G401 (cell line): ENCODE measurements at places on chromosomes 6 and 20. TPM values are rescaled to one million over a fixed set of nuclear protein-coding genes. Genes with fewer than 3 reads are reported as not detected.

DNA sequence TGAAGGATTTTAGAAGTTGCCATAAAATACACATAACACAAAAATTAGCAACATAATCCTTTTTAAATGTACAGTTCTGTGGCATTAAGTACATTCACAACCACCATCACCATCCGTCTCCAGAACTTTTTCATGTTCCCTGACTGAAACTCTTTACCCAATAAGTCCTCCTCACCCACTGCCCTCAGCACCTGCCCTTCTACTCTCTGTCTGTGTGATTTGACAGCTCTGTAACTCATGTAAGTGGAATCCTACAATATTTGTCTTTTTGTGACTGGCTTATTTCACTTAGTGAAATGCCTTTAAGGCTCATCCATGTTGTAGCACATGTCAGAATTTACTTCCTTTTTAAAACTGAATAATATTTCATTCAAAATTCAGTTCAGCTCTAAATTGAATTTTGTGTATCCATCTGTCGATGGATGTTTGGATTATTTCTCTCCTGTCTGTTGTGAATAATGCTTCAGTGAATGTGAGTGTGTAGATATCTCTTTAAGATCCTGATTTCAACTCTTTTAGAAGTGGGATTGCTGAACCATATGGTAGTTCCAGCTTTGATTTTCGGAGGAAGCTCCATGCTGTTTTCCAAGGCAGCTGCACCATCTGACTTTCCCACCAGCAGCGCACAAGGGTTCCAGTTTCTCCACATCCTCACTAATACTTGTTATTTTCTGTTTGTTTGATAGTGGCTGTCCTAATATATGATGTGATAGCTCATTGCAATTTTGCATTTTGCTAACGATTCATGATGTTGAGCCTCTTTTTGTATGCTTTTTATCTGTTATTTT lies 4.2 kb downstream of the ENTPD6 start:
- peak; percentile 60 for DNase-seq

DNA sequence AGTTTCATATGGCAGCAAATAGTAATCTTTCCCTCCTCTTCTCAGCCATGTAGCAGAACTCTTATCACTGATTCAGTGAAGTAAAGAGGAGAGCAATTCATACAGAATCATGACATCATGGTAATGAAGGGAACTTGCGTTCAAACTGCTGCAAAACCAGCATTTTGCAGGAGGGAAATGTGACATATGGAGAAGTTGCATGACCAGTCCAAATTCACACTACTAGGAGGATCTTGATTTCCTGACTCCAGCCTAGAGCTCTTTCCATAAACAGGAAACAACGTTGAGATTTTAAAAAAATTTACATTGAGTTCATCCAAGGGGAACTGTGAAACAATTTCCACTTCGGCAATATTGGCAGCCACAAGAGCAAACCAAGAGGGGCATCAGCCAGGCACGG lies 63.8 kb downstream of the MBOAT1 start:
- no peak for DNase-seq

DNA sequence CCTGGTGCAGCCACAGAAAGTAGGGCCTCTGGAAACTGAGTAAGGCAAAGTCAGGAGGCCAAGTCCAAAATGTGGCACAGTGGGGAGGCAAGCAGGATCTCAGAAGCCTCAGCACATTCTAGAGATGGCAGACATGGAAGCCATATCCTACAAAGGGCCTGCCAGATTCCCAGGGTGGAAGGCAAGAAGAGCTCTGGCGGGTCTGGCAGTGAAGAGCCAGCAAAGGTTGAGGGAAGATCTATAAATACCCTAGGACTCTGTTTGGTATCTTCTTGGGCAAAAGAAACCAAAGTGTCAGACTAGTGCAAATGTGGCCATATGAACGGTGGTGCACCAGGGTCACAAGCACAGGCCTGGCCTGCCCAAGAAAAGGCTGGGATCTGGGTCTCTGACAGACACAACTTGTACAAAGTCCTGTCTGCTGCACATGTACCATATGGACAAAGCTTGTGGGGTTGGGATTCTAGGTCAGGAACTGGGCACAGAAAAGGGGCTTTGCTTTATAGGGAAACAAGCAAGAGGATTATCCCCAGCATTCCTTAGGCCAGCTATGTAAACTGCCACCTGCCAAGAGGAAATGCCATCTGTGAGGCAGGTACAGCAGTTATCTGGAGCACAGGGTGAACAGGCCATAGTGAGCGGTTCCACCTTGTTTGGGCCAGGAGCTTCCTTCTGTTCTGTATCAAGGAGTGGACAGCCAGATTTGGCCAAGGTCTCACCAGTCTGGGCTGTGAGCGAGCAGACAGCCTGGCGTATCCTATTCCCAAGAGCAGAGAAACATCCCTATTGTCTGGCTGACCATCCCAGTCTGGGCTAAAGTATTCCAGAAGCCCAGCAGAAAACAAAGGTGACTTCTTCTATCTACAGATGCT lies 36.3 kb upstream of the SLC4A11 start:
- DNase-seq = peak; percentile 97

DNA sequence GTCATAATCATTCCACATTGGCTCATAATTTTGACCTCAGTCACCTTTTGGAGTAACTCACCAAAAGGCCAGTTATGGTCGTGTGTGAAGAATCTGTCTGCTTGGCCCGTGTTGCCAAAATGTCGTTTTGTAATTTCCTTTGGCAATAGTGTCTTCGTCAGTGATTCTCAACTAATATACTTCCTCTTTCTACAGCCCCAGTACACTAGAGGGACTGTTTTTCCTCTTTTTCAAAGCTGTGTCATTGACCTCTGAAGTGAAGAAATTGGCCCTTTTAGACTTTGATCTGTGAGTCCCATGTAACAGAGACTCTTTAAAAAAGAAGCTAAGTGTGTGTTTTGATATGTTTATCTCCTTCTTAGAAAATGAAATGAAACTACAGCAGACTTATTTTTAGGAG lies 5.2 kb downstream of the FOXO3 start:
- no peak for DNase-seq

DNA sequence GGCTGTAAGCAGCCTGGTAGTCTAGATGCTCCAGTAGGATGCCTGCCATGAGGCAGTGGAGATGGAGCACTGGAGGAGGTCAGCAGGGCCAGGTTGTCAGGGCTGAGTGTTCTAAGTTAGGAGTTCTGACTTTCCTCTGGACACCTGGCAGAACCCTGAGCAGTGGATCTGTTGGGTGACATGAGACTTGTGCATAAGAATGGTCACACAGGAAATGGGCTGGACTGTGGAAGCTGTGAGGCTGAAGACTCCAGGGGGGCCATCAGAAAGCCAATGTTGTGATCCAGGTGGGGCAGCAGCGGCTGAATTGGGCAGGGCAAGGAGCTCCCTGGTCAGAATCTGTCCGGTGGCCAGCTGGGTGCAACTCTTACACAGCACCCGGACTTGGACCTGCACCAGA lies 23.9 kb upstream of the C20orf203 start:
- peak; percentile 62 for DNase-seq

DNA sequence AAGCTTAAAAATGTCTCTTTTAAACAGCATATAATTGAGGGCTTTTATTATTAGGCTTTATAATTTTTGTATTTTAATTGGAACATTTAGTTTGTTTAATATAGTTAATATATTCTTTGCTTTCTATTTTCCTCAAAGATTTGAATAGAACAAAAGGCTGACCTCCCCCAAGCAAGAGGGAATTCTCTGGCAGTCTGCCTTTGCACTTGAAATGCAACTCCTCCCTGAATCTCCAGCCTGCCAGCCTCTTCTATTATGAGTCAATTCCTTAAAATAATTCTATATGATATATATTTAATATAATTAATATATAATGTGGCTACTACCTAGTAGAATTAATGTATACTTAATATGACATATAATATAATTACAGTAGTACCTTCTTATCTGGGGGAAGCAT lies 69.2 kb downstream of the PTPRA start:
- peak; percentile 30 for DNase-seq

GRCh38 chr6:11770546-11771466 lies 7.8 kb downstream of the ADTRP start:
- DNase-seq = peak; percentile 63

The GGTLC1 gene
- total RNA-seq = not detected in 2 replicates

The CST4 gene
- not detected in 2 replicates for total RNA-seq

The ADGRF5 gene
- not detected in 2 replicates for total RNA-seq
